ENCODE measurements at places on chromosomes 4 and X.

GRCh38 chrX:2819345-2820135, 9.2 kb upstream of the GYG2 start:
- no peak for DNase-seq

DNA sequence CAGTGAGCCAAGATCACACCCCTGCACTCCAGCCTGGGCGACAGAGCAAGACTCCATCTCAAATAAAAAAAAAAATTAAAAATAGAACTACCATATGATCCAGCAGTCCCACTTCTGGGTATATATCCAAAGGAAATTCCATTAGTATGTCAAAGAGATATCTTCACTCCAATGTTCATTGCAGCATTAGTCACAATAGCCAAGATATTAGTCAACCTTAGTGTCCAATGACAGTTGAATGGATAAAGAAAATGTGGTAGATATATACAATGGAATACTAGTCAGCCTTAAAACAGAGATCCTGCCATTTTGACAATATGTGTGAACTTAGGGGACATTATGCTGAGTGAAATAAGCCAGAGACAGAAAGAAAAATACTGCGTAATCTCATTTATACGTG, 49.4 kb downstream of the C4orf46 start:
- DNase-seq: no peak

GRCh38 chr4:110480746-110481271, 4.9 kb downstream of the ENPEP start:
- no peak for DNase-seq

- no peak for DNase-seq
Observed at GRCh38 chr4:186900232-186900900, 176.7 kb upstream of the FAT1 start.

GRCh38 chr4:33340168-33340567, 2620.0 kb downstream of the PCDH7 start:
- DNase-seq: no peak

GRCh38 chr4:72997409-72997808, 72.1 kb downstream of the COX18 start:
- DNase-seq: no peak

- no peak for DNase-seq
Observed at GRCh38 chr4:180598281-180598680, 1644.9 kb upstream of the TENM3 start.

GRCh38 chrX:110421500-110422455, 63.1 kb downstream of the RTL9 start:
- no peak for DNase-seq

DNA sequence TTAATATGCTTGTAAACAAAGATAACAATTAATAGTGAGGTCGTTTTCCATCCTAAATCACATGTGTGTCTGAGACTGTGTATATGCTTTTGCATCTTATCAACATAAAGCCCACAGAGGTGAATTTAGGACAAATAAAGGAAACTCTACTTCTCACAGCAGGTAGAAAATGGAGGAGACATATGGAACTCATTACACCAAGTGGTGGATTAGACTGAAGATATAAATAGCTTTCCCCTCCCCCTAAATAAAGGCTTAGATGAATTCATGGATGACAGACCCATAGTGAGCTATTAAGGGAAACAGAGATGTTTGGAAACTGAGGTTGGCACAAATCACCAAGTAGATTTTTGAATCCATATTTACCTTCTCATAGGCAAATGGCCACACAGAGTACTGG, 79.7 kb downstream of the GRIA3 start:
- no peak for DNase-seq

Data from ELF-1 (cell line).